H9 (cell line): ENCODE measurements at places on chromosomes 5 and 9. TPM values are rescaled to one million over a fixed set of nuclear protein-coding genes. Genes with fewer than 3 reads are reported as not detected.

- H3K36me3 ChIP-seq: peaks cover 9% of the 10 kb centered on the region; the same call in 2 of the 3 replicates
- no peaks in the 10 kb centered on the region for H3K4me1 ChIP-seq
- H3K4me3 ChIP-seq: no peak overlapping the region
- DNase-seq: no peak
- no peak overlapping the region for H3K27ac ChIP-seq
Measured at GRCh38 chr9:130500340-130501180, 55.8 kb downstream of the ASS1 start.

GRCh38 chr9:107102011-107102410 lies 181.1 kb upstream of the RAD23B start:
- no peaks in the 10 kb centered on the region for H3K36me3 ChIP-seq
- no peaks in the 10 kb centered on the region for H3K27me3 ChIP-seq
- no peaks in the 10 kb centered on the region for H3K4me1 ChIP-seq
- no peak overlapping the region for H3K4me3 ChIP-seq
- no peak for DNase-seq

SPATA31E1 gene
- total RNA-seq: 0.07 and 0.09 TPM in 2 replicates

TBC1D2 gene
- 2.3 and 2.9 TPM in 2 replicates for total RNA-seq

FCN2 gene
- total RNA-seq: not detected in 2 replicates

DNA sequence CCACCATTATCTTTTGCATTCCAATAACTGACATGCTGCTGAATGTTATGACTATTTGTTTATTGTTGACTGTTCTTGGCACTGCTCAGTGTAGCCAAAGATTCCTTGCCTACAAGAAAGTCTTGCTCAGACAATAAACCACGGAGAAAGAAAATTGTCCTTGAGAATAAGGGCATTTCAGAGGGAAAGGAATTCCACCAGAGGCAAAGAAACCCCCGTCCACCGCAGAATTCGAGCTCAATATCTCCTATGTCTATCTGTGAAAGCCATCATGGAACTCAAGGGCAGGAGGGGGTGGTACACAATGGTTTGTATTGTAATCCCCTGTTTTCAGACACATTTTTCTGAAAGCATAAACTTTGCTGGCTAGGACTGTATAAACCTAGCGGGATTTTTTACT lies 70.3 kb upstream of the ADAMTS16 start:
- no peak for DNase-seq
- H3K27ac ChIP-seq: no peak overlapping the region
- H3K4me1 ChIP-seq: no peaks in the 10 kb centered on the region; the same call in 1 of the 2 replicates
- no peaks in the 10 kb centered on the region for H3K36me3 ChIP-seq
- no peaks in the 10 kb centered on the region for H3K27me3 ChIP-seq
- H3K4me3 ChIP-seq: no peak overlapping the region

DNA sequence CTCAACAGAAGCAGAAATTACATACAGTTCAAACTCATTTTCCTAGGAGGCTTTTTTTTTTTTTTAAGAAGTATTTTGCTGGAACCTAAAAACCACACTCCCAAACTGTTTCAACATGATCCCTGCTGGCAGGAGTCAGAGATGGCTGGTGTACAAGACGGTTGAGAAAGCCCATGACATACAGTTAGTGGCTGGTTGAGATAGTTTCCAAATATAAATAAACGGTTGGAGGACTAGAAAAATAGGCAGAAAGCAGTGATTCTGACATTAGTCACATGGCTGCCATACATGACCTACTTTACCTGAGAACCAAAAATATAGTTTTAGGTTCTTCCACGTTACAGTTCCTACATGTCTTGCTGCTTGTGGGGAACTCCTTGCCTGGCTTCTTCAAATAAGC lies 31.7 kb upstream of the BASP1 start:
- no peak overlapping the region for H3K4me3 ChIP-seq
- peaks cover 1% of the 10 kb centered on the region; the same call in 1 of the 2 replicates for H3K4me1 ChIP-seq
- DNase-seq: no peak
- peaks cover 8% of the 10 kb centered on the region for H3K36me3 ChIP-seq

GRCh38 chr5:158410976-158411375 lies 552.0 kb upstream of the CLINT1 start:
- no peak overlapping the region for H3K27ac ChIP-seq
- H3K27me3 ChIP-seq: no peaks in the 10 kb centered on the region
- DNase-seq: no peak
- H3K4me3 ChIP-seq: no peak overlapping the region

- H3K36me3 ChIP-seq: no peaks in the 10 kb centered on the region
- H3K27ac ChIP-seq: no peak overlapping the region
- H3K4me1 ChIP-seq: no peaks in the 10 kb centered on the region; the same call in 1 of the 2 replicates
- no peaks in the 10 kb centered on the region for H3K27me3 ChIP-seq
- DNase-seq: no peak
- no peak overlapping the region for H3K4me3 ChIP-seq
Measured at GRCh38 chr9:26157411-26157810, 479.2 kb upstream of the TUSC1 start.

DNA sequence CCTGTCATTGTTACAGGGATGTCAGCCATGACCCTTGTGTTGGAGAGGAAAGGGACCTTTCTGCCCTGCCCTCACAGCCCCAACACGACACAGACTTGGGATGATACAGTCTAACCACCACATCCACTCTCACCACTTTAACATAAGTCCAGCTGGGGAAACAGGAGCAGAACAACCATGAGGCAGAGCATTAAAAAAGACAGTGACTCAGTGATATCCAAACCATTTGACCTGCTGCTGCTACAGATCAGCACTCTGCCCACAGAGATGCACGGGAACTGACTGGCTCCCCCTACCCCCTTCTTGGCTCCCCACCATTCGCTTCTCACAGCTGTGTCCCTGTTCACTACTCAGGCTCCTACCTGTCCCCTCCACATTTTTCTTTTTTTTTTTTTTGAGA lies 458.6 kb downstream of the ZNF608 start:
- DNase-seq: no peak
- H3K27ac ChIP-seq: no peak overlapping the region
- no peak overlapping the region for H3K4me3 ChIP-seq
- peaks cover 2% of the 10 kb centered on the region; the same call in 2 of the 3 replicates for H3K36me3 ChIP-seq
- no peaks in the 10 kb centered on the region for H3K27me3 ChIP-seq

- peaks cover 5% of the 10 kb centered on the region for H3K36me3 ChIP-seq
- no peak overlapping the region for H3K4me3 ChIP-seq
- DNase-seq: no peak
- H3K27me3 ChIP-seq: no peaks in the 10 kb centered on the region
- no peaks in the 10 kb centered on the region for H3K4me1 ChIP-seq
Measured at GRCh38 chr5:110590187-110590586, 136.3 kb downstream of the TMEM232 start.

NR5A1 gene
- total RNA-seq: 0.37 and 0.46 TPM in 2 replicates

DNA sequence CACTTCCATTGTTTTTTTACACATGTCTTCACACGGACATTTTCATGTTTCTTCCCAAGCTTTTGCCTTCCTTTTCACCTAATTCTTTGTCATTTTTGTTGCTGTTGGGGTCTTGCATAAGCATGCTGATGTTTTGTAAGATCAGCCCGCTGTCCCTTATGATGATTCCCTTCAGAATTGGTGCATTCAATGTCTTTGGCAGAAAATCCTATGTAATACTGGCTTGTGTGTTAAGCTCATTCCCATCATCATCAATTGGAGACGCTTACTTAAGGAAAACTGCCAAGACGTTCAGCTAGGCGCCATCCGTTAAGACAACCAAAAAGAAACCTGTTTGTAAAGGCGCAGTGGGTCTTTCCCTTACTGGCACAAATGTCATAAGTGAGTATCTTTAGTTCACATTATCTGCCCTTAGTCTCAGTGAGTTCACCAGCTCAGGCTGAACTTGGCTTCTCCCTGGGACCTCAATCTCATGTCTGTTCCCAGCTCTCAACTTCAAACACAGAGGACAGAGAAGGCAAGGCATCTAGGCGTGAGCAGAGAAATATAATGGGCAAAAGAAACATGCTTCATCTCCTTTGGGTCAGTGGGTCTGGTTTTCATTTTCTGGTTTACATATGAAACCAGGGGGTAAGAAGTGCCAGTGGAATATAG lies 97.9 kb downstream of the EFNA5 start:
- H3K4me1 ChIP-seq: peaks cover 23% of the 10 kb centered on the region; the same call in 1 of the 2 replicates
- DNase-seq: no peak
- H3K36me3 ChIP-seq: no peaks in the 10 kb centered on the region
- H3K4me3 ChIP-seq: no peak overlapping the region

- no peak overlapping the region for H3K4me3 ChIP-seq
- H3K27ac ChIP-seq: no peak overlapping the region
- no peaks in the 10 kb centered on the region for H3K4me1 ChIP-seq
- H3K36me3 ChIP-seq: peaks cover 12% of the 10 kb centered on the region
Measured at GRCh38 chr9:93081081-93081529, 14.9 kb upstream of the CARD19 start.

DNA sequence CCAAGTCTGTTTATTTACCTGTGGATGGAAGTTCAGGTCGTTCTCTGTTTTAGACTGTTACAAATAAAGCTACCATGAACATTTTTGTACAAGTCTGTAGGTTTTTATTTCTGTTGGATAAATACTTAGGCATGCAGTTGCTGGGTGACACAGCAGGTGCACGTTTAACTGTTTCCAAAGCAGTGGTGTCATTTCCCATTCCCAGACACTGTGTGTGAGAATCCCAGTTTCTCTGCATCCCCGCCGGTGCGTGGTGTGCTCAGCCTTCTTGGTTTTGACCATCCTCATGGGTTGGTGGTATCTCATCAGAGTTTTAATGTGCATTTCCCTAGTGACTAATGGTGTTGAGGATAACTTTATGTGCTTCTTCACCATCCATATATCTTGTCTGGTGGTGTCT lies 27.2 kb downstream of the AHRR start:
- H3K36me3 ChIP-seq: no peaks in the 10 kb centered on the region
- no peak overlapping the region for H3K27ac ChIP-seq
- no peak overlapping the region for H3K4me3 ChIP-seq
- H3K27me3 ChIP-seq: no peaks in the 10 kb centered on the region
- H3K4me1 ChIP-seq: no peaks in the 10 kb centered on the region
- no peak for DNase-seq

DNA sequence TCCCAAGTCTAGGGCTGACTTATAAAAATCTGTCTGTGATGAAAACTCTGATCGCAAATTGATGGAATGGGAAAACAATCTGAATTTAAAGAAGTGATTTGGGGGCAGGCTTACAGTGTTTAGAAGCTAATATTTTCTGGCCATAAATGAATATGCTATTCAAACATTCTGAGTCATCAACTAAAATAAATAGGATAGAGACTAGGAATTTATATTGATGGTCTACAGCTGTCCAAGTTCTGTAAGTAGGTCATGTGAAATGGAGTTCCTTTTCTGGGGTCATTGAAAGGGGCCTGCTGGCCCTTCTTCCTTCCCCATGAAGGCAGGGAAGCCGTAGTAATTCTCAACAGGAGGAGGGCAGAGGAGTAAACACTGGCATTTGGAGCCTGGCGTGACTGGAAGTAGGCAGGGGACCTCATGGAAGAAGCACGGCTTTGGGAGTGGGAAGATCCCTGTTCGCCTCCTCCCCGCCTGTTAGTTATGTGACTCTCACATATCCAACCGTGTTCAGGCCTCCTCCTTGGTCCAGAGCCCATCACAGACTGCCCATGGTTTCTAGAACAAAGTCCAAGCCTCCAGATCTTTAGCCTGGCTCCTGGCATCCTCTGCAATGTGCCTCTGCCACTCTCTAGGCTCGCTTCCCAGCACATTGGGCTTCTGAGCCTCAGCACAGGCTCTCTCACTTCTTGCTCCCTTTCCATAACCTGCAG lies 31.7 kb downstream of the ALG2 start:
- H3K36me3 ChIP-seq: no peaks in the 10 kb centered on the region
- DNase-seq: no peak
- H3K27me3 ChIP-seq: no peaks in the 10 kb centered on the region; the same call in 1 of the 2 replicates

- peaks cover 3% of the 10 kb centered on the region; the same call in 1 of the 2 replicates for H3K27me3 ChIP-seq
- H3K4me1 ChIP-seq: no peaks in the 10 kb centered on the region
- no peak overlapping the region for H3K27ac ChIP-seq
- no peak overlapping the region; the same call in 2 of the 3 replicates for H3K4me3 ChIP-seq
- peaks cover 18% of the 10 kb centered on the region for H3K36me3 ChIP-seq
Measured at GRCh38 chr9:130262061-130262745, 3.4 kb upstream of the HMCN2 start.

PLPPR1 gene
- 1.8 and 2.4 TPM in 2 replicates for total RNA-seq

SLC28A3 gene
- total RNA-seq: not detected in 2 replicates

IL7R gene
- not detected in 2 replicates for total RNA-seq

LRRTM2 gene
- not detected in 2 replicates for total RNA-seq

DNA sequence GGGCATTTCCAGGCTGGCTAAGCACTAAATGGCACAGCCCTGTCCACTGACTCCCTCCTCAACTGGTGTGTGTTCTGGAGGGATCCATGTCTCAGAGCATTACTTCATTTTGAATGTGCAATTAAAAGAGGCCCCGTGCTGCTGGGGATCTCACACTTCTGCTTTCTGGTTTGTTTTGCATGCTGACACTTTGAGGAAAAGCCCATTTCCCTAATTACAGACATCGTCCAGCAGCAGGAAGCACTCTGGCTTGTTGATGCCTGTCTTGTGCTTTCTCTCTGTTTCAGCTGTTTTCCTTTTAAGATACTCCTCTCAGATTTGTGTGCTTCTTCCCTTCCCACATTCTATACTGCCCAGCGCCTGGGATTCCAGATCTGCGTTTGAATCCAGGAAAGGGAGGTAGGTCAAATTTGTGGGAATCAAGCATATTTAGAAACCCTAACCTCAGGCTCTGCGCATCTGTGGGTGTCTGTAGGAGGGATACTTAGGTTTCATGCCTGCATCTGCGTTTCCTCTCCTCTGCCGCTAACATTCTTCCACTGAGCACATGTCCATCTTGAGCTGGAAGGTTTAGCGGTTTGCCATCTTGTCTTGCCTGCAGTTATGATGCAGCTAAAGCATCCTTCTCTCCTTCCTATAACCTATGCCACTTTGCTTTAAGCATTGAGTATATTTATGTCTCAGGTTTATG lies 25.7 kb downstream of the SYK start:
- no peak overlapping the region for H3K4me3 ChIP-seq
- peak; percentile 20 for DNase-seq
- no peaks in the 10 kb centered on the region; the same call in 2 of the 3 replicates for H3K36me3 ChIP-seq
- H3K27ac ChIP-seq: no peak overlapping the region
- H3K4me1 ChIP-seq: no peaks in the 10 kb centered on the region
- H3K27me3 ChIP-seq: no peaks in the 10 kb centered on the region

DNA sequence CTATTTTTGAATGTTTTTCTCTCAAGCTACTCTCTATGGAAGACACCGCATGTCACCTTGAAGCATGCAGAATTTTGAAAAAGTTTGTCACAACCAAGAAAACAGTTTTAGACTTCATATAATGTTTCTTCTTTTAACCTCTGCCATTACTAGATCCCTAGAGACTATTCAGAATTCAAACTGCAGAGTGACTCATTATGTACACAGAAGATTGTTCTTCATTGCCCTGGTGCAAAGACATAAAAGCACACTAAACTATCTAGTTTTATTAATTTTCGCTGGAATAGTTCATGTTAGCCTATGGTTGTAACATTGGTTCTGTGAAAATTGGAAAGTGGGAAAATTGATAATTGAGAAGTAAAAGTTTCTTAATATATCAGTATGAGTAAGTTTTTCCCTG lies 18.4 kb downstream of the F2RL2 start:
- no peak for DNase-seq
- H3K27me3 ChIP-seq: no peaks in the 10 kb centered on the region
- no peak overlapping the region for H3K27ac ChIP-seq
- no peaks in the 10 kb centered on the region for H3K36me3 ChIP-seq
- no peak overlapping the region for H3K4me3 ChIP-seq

DNA sequence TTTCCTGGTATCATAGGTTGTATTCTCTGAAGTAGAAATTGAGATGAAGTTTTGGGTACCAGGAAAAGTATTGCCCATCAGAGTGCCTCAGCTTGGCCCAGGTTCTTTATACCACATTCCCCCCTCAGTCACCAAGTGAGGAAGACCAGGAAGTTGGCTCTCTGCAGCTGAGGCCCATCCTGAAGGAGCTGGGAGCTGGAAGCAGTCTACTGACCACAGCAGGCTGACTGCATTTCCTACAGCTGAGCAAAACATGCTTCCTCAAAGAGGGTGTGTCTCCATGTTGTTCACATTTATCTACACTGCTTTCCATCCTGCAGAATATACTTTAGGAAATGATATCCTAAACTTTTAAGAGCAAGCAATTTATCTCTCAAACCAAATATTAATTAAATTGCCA lies 654.6 kb downstream of the ELAVL2 start:
- H3K4me3 ChIP-seq: no peak overlapping the region
- no peak for DNase-seq
- no peaks in the 10 kb centered on the region for H3K4me1 ChIP-seq
- no peaks in the 10 kb centered on the region for H3K27me3 ChIP-seq
